ENCODE measurements at places on chromosomes 1 and 21.

- peak; percentile 6 for DNase-seq
Observed at GRCh38 chr1:108560189-108560873, 431 bp downstream of the EEIG2 start.

DNA sequence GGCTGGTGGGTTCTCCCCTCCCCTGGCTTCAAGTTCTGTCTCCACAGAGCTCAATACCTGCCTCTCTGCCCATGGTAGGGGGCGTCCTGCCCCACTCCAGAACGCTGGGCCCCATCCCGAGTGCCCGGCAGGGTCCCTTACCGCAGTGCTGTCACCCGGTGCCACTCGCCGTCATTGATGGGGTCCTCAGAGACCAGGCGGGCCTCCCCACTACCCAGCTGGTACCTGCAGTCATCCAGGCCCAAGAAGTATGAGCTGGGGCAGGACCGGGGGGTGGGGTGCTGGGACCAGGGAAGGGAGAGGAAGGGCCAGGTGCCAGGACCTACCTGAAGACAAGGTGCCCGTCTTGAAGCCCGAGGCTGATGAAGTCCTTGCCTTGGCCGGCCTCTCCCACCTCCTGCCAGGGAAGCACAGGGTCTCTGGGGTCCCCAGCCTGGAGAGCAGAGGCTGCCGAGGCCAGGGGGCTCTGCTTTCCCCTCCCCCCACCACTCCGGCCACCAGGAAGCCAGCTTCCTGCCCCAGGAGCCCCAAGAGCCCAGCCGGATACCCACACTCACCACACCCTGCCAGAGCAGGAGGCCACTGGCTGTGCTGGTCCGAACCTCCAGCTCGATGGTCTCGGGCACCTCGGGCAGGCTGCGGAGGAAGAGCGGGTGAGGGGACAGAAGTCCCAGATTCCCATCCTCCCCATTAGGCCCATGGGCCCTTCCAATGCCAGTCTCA lies 12.1 kb downstream of the LDLRAD2 start:
- DNase-seq = no peak

DNA sequence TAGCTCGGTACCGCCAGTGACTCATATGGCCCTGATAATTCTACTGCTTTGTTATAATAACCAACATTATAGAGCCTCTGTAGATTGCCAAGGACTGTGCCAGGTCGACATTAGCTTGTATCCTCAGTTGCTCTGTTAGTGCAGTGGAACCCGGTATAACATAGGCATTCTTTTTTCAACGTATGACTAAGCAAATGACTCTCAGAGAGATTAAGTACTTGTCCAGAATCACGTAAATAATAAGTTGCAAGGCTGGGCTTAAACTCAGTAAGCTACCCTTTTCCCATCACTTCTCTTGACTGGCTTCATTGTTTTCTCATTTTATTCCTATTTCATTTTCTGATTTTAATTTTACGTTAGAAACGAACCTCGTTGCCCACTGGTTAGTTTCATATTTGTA lies 85.1 kb downstream of the UBE4B start:
- no peak for DNase-seq

- DNase-seq = no peak
Observed at GRCh38 chr1:37068897-37069296, 34.6 kb upstream of the GRIK3 start.

GRCh38 chr1:222777977-222778376 lies 36.9 kb upstream of the DISP1 start:
- DNase-seq = no peak

GRCh38 chr1:220751111-220751510 lies 3.0 kb downstream of the MTARC2 start:
- DNase-seq = no peak

DNA sequence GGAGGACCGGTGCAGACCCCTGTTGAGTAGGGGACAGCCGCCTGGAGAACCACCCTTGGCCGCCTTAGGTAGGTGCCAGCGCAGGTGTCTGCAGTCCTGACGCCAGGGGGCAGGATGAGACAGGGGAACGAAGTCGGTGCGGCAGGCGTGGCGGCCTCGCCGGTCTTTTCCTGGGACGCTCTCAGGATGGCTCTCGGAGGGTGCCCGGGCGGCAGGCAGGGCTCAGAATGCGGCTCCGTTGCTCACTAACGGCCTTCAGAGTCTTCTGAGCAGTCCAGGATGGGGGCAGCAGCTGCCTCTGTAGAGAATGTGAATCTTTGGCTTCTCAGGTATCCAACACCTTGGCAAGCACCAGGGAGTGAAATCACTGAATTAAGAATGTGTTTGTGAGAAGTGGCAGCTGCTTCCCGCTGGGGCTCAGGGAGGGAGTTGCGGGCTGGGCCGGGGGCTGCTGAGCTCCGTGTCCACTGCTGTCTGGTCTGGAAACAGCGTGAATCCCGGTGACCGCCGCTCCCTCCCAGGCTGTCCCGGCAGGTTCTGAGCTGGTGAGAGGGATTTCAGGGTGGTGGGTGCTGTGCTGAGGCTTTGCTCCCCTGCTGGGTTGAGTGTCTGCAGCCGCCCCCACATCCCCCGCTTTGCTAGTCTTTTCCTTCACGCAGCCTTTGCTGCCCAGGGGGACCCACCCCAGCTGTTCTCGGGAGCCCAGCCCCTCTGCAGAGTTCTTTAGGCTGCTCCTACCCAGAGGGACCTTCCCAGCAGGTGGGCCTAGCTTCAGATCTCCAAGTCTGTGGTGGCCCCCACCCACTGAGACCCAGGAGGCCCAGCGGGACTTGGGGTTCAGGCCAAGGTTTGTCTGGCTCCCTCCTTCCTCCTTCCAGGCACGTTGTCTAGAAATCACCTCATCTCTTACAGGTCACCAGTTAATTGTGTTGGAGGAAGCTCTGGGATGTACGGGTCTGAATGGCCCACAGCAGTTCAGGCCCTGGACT lies 11.1 kb upstream of the C1orf174 start:
- peak; percentile 68 for DNase-seq

DNA sequence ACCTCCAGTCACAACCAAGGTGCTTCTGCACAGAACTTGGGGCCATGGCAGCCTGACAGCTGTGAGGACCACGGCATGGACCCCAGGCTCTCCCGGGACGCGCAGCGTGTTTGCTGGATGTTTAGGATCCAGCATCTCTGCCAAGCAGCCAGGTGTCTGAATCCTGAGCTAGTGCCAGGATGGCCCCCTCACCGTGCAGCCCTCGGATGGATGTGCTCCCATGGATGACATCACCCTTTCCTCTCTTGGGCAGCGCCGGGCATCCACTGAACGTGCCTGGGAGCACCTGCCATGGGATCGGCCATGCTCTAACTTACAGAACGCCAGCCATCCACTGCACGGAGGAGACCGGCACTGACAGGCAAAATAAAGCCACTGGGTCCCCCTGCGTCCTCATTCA lies 53.9 kb downstream of the PRDM15 start:
- no peak for DNase-seq

DNA sequence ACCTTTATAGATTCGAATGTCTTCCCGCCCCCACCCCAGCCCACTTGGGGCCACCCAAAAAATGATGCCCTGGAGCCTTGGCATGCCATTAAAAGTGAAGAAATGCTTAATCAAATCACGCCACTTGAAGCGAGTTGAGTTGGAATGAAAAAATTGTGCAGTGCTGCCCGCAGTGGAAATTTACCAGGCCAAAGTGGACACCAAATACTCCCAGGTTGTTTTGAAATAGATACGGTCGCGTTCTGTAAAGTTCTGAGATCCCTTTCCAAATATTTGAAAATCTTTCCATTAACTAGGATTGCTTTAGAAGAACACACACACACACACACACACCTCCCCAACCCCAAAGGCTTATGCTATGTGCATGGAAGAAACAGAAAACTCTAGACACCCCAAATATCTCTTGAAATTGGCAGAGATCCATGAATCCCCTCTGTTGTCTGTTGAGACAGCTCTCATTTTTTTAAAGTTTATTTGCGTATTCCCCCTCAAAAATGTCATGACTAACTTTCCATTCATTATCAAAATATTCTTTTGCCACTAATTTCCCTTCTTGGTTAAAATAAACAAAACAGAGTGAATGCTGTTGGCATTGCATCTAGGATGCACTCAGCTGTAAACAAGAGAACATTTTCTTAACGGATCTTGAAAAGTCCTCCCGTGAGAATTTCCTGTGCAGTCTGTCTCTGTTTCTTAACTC lies 142.3 kb upstream of the KCNE2 start:
- DNase-seq = no peak

DNA sequence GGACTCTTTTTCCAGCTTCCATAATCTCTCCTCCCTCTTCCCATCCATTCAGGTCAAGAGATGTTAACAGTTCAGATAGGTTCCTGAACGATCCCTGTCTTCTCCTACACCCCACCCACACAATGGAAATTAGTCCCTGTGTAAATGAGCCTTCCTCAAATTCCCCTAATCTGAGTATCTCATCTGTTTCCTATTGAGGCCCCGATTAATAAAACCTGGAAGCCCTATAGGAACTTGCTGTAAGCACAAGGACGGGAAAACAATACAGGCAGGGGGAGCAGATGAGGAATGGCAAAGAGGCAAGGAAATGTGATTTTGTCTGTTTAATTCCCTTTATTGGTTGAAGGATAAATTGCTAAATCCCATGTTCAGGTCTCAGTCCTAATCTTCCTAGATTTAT lies 7.1 kb upstream of the GPX7 start:
- no peak for DNase-seq

GRCh38 chr21:25639551-25640201 lies 618 bp downstream of the JAM2 start:
- DNase-seq = peak; percentile 15

- no peak for DNase-seq
Observed at GRCh38 chr21:32306021-32306780, 7.5 kb downstream of the MRAP start.

DNA sequence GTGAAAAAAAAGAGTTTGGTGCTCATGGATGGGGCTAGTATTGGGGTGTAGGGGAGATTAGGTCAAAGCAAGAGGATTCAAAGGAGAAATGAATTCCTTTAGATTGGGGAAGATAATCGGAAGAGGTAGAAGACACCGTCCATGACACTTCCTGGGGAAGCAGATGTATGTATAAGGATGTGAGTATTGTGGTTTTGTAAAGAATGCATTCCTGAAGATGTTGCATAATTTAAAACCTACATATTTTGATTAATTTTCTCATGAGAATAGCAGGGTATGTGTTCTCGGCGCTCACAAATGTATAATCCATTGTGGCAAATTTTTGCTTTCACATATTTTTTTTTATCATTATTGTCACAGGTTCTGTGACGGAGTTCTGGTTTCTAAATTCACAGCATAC lies 5.5 kb upstream of the LGALS8 start:
- no peak for DNase-seq

All from activated T-cell treated with anti-CD3 and anti-CD28 coated beads for 4 hours (primary cell).